Upper lobe of left lung (tissue), 6 donors: ENCODE measurements at places on chromosomes 1 and 21. TPM values are rescaled to one million over a fixed set of nuclear protein-coding genes. Genes with fewer than 3 reads are reported as not detected.

DNA sequence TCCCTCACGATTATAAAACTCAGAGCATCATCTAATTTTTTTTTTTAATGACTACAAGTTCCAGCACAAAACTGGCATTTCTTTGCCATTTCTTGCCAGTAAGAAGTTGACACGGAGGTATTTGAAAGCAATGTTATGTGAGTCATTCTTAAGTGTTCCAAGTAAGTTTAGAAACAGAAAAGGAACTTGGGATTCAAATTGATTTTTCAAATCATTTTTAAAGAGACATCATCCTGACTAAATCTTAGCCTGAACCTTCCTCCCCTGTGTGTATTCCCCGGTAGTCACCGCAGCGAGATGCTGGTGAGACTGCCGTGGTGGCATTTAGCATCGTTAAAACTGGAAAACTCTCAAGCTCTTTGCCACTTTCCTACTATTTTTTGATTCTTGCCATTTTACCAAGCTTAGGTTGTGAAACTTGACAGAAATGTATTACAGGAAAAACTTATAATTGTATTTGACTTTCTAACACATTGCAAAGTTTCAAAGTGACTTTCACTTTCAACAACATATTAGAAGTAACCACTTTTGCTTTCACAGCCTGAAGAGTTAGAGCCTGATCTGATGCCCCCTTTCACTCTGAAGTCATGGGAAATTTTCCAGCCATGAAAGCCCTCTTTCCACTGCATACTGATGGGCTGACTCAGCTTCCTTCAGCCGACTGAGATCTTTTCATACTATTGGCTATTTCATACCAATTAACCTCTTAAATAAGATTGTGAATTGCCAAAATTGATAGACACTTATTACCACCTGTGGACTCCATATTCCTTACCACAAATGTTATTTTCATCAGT lies 61.4 kb downstream of the OLFML2B start:
- no peak for DNase-seq

Gene VANGL2
- 2.1 TPM for total RNA-seq

Gene CDA
- total RNA-seq = 3.1 TPM

Gene CELA3A
- total RNA-seq = not detected

Gene KRTAP20-4
- not detected for total RNA-seq

Gene IVL
- 0.69 TPM for total RNA-seq
